ENCODE measurements at places on chromosomes 3 and 15.

DNA sequence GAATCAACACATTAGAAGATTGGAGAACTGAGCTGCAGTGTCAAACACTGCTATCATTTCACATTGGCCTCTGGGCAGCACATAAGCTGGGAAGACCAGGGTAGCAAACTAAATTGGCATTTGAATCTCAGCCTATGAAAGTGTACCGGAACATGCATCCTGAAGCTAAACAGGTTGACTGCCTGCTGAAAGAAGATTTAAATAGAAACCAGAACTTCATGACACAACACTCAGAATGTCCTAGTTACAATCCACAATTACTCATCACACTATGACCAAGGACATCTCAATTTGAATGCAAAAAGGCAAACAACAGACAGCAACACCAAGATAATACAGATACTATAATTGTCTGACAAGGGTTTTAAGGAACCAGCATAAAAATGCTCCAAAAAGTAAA is 26.2 kb downstream of the TM2D3 start:
- no peak overlapping the region for H3K4me3 ChIP-seq
- H3K4me1 ChIP-seq: peaks cover 15% of the 10 kb centered on the region
- H3K27me3 ChIP-seq: no peaks in the 10 kb centered on the region
- H3K27ac ChIP-seq: peak overlapping the region; percentile 5
- H3K36me3 ChIP-seq: no peaks in the 10 kb centered on the region

GRCh38 chr3:13016083-13016720 is 57.0 kb downstream of the IQSEC1 start:
- H3K36me3 ChIP-seq: no peaks in the 10 kb centered on the region
- no peak for DNase-seq
- no peak overlapping the region for H3K27ac ChIP-seq
- H3K27me3 ChIP-seq: no peaks in the 10 kb centered on the region
- peaks cover 21% of the 10 kb centered on the region for H3K4me1 ChIP-seq

DNA sequence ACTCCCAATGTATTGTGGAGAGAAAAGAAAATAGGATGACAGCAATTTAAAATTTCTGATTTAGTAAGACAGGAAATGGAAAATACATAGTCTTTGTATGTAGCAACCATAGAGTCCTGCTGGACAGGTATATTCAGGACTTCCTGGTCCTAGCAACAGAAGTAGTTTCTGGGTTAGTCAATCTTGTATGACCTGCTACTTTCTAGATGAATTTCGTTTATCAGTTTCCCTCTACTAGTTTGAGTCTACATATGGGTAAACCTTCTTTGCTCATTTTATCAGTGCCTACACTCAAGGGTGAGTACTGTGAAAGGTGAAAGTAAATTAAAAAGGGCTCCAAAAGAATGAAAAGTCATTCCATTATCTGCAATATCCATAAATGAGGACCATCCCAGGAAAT is 309.8 kb downstream of the UNC13C start:
- no peak overlapping the region for H3K27ac ChIP-seq
- no peaks in the 10 kb centered on the region for H3K4me1 ChIP-seq
- H3K27me3 ChIP-seq: no peaks in the 10 kb centered on the region
- DNase-seq: no peak
- H3K36me3 ChIP-seq: no peaks in the 10 kb centered on the region
- H3K4me3 ChIP-seq: no peak overlapping the region

GRCh38 chr3:6640907-6641306 is 220.0 kb upstream of the GRM7 start:
- H3K27me3 ChIP-seq: no peaks in the 10 kb centered on the region
- no peak for DNase-seq
- no peak overlapping the region for H3K27ac ChIP-seq

DNA sequence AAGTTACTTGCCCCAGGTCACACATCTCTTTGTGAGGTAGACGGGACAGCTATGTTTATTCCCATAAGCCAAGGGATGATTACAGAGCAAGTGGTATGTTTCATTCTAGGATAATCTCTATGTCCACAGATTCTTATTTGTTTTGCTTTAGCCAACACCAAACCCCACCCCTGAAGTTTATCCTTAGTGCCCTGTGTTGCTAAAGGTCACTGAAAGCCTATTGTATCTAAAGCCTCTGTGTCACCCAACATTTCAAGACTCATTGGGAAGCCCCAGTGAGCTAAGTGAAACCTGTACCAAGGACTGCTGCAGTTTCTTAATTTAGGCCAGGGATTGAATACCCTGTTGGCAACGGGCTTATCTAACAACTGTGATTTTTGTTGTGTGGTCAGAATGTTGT is 135.6 kb downstream of the ADAMTS9 start:
- peaks cover 21% of the 10 kb centered on the region for H3K36me3 ChIP-seq
- H3K27ac ChIP-seq: no peak overlapping the region
- no peak overlapping the region for H3K4me3 ChIP-seq
- DNase-seq: no peak
- no peaks in the 10 kb centered on the region for H3K27me3 ChIP-seq

DNA sequence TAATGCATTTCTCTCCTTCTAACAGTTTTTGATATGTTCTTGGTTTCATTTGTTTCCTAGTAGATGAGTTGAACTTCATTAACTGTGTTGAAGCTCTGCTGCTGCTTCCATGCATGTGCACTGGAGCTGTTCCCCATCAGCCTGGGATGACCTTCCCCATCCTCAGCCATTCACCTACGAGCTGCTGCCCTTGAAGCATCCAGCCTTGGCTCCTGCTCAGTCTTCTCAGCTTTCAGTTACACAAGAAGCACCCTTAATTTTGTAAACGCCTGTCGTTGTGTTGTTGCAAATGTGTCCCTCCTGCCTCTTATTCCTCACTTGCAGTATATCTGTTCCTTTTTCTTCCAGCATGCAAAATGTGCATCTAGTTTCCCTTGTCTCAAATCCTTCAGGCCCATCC is 8.5 kb upstream of the ZXDC start:
- no peaks in the 10 kb centered on the region for H3K4me1 ChIP-seq
- no peak overlapping the region for H3K4me3 ChIP-seq
- H3K27ac ChIP-seq: no peak overlapping the region
- H3K27me3 ChIP-seq: no peaks in the 10 kb centered on the region
- no peak for DNase-seq
- no peaks in the 10 kb centered on the region for H3K36me3 ChIP-seq
